ENCODE measurements at places on chromosomes 2 and 18. TPM values are rescaled to one million over a fixed set of nuclear protein-coding genes. Genes with fewer than 3 reads are reported as not detected.

DNA sequence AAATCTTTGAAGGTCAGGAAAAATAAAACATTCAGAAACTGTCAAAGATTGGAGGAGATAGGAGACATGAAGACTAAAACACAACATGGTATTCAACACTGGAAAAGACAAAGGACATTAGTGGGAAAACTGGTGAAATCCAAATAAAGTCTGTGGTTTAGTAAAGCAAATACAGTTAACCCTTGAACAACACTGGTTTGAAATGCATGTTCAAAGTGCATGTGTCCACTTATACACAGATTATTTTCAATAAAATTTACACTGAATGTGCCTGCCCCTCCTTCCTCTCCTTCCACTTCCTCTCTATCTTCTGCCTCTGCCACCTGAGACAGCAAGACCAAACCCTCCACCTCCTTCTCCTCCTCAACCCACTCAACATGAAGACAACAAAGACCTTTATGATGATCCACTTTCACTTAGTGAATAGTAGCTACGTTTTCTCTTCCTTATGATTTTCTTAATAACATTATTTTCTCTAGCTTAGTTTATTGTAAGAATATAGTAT is 14.5 kb downstream of the OLA1 start:
- no peak for DNase-seq

GRCh38 chr2:59658906-59659635 is 894.4 kb downstream of the BCL11A start:
- no peak for DNase-seq

DNA sequence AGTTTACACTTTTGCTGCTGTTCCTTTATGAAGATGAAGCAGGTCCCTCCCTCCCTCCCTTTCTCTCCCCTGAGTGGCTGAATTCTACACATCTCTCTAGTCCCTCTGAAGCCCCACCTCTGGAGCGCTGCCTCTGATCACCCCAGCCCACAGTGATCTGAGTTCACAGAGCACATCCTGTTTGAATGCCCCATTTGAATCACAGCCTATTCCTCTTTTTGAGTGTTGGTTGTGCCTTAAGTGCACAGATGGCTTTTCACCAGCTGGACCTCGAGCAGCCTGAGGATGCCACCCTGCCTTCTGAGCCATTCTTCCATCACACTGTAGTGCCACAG is 87.1 kb downstream of the ITGB1BP1 start:
- DNase-seq: no peak

DNA sequence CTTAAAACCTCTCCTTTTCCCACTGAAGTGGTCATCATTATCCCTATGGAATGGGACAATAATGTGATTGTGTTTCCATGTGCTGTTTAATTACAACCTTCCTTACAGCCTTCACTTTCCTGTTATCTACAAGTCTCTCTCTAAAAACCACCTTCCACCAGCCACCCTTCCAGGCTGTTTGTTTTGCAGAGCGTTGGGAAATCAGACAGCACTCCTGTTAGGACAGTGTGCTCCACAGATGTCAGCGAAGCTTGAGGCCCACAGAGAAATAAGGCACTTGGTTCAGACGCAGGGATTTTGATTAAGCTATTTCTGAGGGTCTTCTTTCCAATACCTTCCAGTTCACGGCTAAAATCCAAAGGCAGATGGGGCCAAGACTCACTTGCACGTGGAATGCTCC is 32.3 kb upstream of the ASPRV1 start:
- DNase-seq: no peak

- DNase-seq: no peak
Observed at GRCh38 chr2:203817147-203817546, 50.4 kb upstream of the CTLA4 start.

NGEF gene
- 1.4 TPM for total RNA-seq

DNA sequence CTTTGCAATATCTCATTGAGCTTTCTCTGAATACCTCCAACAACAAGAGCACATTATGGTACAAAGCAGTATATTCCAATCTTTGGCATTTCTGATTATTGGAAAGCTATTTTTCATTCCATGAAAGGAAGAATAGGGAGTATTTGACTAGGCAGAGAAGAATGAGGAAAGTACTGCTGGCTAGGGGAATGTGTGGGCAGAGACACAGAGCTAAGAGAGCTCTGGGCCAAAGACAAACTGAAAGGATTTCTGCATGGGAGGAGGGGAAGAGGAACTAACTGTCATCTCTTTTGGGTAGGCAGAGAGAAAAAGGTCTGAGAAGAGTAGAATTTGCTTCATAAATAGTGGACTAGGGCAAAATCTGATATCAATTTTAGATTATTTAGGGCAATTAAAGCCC is 150.8 kb downstream of the CCDC85A start:
- DNase-seq: no peak

GRCh38 chr2:168894101-168894500 is 3.9 kb upstream of the SPC25 start:
- DNase-seq: no peak

TDRD15 gene
- total RNA-seq: 0.05 TPM

DNA sequence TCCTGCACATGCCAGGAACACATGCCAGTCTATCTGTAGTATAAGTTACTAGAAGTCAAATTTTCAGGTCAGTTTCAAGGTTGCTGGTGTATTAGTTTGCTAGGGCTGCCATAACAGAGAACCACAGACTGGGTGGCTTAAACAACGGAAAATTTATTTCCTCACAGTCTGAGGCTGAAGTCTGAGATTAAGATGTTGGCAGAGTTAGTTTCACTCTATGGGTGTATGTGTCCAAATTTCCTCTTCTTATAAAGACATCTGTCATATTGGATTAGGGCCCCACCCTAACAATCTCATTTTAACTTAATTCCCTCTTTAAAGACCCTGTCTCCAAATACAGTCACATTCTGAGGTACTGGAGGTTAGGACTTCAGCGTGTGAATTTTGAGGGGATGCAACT is 26.5 kb downstream of the B3GNT7 start:
- DNase-seq: no peak
